ENCODE measurements at places on chromosomes 5 and 9.

DNA sequence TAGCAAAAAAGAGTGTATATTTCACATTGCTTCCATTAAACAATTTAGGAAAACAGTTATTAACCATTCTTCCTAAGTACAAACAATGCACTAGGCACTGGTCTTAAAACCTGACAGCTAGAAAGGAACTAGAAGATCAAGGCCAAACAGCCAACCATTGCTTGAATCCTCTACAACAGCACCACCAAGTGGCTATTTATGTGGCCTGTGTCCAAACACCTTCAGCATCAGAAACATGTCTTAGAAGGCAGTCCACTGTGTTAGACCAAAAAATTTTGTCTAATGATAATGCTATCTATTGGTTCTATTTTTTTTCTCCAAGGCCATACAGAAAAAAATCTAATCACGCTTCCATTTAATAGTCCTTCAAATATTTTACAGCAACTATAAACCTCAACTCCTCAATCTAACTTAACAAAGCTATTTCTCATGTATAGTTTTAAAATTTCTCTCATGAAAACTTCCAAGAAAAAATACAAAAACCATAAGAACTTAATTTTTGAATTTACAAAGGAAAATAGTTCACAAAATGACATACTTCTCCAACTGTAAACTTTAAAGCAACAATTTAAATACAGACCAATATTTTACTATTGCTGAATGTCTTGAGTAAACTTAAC is 36.1 kb downstream of the CAAP1 start:
- DNase-seq, result no peak

DNA sequence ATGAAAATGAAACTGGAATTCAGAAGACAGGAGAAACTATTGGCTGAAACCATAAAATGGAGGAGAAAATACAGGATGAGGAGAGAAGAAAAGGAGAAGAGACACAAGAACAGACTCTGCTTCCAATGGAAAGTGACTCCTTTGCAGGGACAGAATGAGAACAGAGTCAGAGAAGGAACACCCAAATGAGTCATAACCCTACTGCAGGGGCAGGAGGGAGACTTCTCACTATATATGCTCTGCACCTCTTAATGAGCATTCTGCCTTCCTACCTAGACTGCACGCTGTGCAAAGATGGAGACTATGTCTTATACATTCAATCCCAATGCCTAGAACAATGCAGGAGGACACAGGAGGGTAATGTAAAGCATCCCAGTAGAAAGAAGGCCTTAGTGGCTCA is 2.1 kb downstream of the SAXO1 start:
- no peak for DNase-seq

- no peak for DNase-seq
Observed at GRCh38 chr5:123937230-123937629, 425.3 kb downstream of the CSNK1G3 start.

GRCh38 chr5:97022898-97023297 is 87.0 kb downstream of the LNPEP start:
- no peak for DNase-seq

DNA sequence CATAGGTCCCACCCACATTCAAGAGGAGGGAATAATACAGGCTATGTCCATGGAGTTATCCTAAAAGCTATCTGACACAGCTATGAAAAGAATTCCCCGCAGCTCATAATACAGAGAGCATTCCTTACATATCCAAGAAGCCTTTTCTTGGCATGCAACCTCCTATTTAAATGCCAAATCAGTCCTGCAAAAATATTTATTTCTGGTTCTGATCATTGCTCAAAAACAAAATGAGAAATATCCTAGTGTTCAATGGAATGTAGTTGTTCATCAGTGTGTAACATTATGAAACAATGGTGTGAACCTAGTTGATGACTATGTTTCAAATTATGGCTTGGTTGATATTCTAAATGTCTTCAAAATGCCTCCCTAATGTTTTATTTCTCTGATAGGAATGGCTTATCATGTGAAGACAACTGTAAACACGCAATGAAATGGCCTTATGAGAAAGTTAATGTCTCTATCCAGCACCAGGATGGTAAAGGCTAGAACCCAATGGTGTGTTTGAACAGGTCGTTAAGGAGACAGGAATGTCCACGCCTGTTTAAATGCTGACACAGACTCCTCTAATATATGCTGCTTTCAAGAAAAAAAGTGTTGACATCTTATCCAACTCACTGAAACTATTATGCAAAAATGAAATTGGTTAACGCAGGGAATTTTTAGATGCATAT is 126.7 kb upstream of the CDH6 start:
- DNase-seq, result no peak

DNA sequence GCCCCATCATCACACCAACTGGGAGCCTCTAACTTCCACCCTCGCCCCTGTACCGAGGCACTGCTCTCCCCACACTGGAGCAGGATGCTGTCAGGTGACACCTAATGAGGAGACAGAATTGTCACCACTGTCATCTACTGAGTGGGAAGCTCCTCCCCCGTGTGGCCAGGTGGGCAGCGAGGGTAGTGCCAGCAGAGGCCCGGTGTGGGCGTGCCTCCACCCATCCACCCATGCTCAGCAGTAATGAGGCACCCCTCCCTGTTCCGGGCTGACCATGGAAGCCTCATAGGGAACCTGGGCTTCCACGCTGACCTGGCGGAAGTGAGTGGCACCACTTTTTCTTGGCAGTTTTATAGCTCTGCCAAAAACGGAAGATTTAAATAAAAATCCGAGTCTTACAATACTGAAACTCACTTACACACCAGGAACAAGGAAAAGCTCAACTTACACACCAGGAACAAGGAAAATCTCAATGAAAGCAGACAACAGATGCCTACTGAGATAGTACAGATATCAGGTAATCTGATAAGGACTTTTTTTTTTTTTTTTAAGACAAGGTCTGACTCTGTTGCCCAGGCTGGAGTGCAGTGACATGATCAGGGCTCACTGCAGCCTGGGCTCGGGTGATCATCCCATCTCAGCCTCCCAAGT is 30.6 kb upstream of the ASS1 start:
- no peak for DNase-seq

GRCh38 chr9:13735181-13735580 is 455.7 kb upstream of the MPDZ start:
- DNase-seq, result no peak

- no peak for DNase-seq
Observed at GRCh38 chr5:76379316-76379715, 23.8 kb upstream of the IQGAP2 start.

GRCh38 chr5:148739524-148739923 is 85.2 kb upstream of the HTR4 start:
- DNase-seq, result no peak

DNA sequence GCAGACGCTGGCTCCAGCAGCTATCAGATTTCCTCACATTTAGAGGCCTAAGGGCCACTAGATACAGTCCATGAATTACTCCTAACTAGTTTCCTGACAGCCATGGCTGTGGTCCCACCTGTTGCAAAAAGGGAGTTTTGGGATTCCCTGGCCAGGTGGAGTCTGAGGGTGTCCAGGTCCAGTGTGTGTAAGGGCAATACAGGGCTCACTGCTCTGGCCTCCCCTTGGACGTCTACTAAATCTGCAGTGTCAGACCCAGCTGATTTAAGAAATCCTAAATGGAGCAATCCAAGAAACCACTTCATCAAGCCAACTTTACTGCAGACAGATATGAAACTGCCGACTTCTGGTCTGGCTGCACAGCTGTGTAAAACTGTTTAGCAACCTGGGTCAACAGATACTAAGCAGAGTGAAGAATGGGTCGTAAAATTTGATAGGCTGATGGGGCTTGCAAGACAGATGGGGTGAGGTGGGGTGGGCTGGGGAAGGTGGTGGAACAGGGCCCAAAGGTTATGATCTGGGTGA is 116.4 kb downstream of the GADD45G start:
- DNase-seq, result no peak

GRCh38 chr9:110328763-110329162 is 8.9 kb downstream of the TXNDC8 start:
- no peak for DNase-seq

DNA sequence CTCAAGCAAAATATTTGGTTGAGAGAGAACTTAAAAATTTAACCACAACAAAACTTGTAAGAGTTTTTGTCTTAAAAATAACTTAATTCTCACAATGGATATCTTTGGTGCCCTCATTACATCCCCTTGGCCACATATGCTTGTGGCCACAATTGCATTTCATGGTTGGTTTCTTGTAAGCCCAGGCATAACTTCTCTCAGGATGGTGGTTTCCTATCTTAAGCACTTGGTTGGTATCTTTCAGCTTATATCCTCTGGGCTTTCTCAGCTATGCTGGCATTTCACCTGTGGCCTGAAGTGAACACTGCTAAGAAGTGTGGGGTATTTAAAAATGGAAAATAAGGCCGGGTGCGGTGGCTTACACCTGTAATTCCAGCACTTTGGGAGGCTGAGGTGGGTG is 212.4 kb upstream of the MEF2C start:
- DNase-seq, result no peak

- no peak for DNase-seq
Observed at GRCh38 chr5:14749579-14750101, 85.1 kb downstream of the OTULIN start.

DNA sequence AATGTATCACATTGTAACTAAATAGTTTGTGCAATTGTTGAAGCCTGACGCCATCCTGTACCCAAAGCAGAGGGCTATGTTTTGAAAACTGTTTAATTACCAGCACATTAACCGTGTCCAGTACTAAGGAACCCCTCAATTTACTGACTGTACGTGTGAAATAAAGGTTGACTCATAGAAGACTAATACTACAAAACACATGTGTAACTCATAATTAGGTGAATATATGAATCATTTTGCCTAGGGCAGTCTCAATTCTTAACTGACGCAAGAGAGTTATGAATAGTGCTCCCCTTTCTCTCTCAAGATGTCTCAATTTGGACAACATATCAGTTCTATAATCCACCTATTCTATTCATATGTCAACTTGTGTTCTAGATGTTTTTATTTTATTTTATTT is 558.4 kb downstream of the PRDM9 start:
- DNase-seq, result no peak

DNA sequence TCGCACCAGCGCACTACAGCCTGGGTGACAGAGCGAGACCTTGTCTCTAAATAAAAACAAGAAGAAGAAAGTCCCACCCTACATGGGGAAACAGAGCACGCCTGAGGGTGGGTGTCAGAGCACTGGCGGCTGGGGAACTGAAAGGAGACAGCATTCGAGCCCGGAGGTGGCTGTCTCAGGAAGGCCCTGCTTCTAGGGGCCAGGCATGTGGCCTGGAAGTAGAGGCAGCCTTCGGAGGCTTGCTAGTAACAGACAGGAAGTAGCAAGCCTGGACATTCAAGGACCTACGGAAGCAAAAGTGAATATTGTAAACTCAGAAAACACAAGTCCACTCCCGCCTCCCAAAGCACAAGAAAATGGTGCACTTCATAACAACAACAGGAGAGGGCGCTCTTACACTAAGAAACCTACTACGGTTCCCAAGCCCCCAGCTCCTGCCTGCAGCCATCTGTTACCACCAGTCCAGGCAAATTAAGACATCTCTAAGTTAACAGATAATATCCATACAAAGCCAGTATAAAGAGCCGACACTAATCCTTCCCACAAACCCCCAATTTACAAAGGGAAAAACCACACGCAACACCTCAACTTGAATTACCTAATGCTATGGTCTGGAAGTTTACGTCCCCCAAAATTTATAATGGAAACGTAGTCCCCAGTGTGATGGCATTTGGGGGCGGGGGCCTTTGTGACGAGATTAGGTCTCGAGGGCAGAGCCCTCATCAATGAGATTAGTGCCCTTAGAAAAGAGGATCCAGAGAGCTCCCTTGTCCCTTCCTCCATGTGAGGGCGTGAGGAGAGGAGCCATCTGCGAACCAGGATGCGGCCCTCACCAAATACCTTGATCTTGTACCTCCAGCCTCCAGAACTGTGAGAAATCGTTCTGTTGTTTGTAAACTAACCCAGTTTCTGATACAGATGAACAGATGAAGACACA is 7.7 kb downstream of the RASGEF1C start:
- DNase-seq, result no peak

GRCh38 chr5:154603011-154603410 is 125.0 kb upstream of the HAND1 start:
- DNase-seq, result no peak

- DNase-seq, result no peak
Observed at GRCh38 chr9:97601228-97601898, 31.8 kb downstream of the TSTD2 start.

- no peak for DNase-seq
Observed at GRCh38 chr9:86925686-86926085, 21.6 kb downstream of the GAS1 start.

DNA sequence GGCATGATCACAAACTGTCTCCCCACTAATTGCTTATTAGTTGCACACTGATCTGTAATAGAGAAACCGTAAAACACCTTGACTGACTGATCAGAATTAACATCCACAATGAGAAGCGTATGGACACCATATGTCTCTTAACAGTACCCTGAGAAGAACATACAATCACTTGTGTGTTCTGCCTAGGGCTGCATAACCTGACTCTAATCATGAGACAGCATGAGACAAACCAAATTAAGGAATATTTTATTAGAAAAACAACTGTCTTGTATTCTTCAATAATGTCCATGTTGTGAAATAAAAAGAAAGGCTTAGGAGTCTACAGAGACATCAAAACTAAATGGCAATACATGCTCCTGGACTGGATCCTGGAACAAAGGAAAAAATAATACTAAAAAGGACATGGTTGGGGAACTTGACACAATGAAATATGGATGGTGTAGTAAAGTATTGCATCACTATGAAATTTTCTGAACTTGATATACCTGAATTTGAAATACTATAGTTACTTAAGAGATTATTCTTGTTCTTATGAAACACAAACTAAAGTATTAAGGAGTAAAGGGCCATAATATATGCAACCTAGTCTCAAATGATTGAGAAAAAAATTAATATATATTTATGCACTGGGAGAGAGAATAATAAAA is 162.1 kb downstream of the CWC27 start:
- DNase-seq, result no peak

DNA sequence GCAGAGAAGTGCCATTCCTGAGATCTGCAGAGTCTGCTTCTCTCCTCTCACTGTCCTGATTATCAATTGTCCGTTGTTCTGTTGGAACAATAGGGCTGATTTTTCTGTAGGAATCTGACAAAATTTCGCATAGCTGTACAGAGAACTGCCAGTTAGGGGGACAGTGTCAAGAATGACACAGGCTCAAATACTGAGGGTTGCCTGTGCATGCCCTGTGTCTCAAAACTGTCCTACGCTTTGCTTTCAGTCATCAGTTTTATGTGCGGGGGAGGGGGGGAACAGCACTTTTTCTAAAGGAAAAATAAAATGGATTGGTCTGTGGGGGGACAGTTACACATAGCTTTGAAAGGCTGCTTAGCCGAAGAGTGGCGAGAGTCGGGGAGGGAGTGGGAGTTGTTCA is 248.6 kb downstream of the PDZD2 start:
- DNase-seq, result no peak

- DNase-seq, result no peak
Observed at GRCh38 chr5:57698802-57699201, 216.2 kb upstream of the ACTBL2 start.

DNA sequence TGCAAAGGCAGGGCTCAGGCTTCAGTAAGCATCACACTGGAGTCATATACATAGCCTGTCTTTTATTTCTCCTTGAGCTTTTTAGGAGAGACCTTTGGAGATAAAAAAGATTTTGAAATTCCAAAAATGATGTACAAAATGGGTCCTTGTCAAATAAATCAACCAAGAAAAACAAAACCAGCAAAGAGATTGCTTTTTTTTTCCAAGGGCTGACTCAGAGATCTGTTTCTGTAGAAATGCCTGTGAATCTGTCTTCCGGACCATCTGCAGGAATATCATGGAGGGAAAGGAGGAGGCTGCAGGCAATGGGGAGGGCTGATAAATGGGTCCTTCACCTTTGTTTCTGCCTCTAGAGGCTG is 77.4 kb downstream of the SLIT3 start:
- no peak for DNase-seq
